CD4-positive, alpha-beta T cell treated with Interleukin-10 for 1 hour (primary cell): ENCODE measurements at places on chromosomes 6 and 20.

DNA sequence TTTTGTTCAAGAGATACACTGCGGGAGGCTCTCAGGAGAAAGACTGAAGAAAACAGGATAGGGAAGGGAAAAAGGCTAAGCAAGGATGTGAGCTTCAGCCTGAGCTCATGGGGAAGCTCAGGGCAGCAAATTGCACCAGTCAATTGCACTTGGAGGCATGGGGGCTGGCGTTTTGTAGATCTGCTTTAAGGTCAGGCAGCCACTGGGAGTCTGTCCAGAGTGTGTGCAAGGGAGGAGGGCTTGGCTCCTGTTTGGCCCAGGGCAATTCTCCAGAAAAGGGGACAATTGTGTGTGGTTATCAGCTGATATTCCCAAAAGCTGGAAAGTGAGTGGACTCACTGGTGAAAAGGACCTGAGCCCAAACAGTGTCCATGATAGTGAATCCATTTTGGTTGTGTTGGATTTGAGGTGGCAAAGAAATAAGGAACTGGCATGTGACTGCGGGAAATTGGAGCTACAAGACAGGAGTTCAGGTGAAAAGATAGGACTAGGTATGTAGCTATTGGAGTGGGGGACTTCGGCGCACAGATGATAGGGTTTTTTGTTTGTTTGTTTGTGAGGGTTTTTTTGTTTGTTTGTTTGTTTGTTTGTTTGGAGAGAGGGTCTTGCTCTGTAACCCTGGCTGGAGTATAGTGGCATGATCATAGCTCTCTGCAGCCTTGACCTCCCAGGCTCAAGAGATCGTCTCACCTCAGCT, 22.3 kb upstream of the IER3 start:
- no peak for DNase-seq

GRCh38 chr6:24069526-24069925, 56.5 kb upstream of the NRSN1 start:
- no peak for DNase-seq

DNA sequence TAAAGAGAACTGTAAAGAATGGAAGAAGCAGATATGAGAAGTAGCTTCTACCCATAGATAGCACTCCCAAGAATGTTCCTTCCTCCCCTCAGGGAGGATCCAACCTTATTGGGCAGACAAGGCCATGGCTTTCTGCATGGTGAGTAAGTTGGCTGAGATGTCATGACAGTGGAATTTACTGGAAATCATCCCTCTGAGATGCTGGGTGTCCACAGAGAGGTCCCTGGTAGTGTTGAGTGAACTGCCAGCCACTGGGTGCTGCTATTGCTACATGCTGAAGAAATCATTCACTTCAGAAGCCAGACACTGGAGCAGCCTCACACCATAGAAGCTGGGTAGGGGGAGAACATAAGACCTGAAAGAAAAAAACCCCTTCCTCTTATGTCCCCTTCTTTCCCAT, 46.4 kb upstream of the FERMT1 start:
- DNase-seq: no peak

DNA sequence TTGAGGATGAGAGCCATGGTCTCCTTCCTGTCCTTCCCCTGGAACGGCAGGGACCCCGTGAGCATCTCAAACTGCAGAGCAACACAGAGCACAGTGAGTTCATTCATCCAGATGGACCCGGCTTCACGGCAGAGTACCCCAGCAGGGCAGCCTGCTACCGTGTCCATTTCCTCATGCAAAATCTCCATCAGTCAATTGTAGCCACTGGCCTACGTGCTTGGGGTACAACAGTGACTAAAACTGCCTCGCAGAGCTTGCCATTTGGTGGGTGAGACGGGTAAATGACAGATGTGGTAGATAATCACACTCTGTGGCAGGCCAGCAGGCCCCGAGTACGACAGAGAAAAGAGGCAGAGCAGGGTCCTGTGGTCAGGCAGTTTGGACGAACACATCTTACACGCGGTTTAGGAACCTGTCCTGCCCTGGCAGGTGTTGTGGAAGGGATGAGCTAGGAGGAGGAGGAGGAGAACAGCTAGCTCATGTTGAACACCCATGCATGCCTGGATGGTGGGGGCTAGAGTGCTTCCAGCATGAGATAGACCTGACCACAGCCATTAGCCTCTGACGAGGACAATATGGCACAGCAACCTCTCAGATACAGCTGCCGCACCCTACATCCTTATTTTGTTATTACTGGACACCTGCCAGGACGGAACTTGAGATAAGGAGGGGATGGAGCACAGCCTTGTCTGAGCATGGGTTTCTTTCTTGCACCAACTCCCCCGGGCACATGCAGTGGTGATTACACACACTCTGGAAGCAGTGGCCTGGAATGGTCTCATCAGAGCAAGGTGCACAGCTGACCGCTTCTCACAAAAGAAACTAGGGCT, 95.6 kb downstream of the RAMACL start:
- no peak for DNase-seq

DNA sequence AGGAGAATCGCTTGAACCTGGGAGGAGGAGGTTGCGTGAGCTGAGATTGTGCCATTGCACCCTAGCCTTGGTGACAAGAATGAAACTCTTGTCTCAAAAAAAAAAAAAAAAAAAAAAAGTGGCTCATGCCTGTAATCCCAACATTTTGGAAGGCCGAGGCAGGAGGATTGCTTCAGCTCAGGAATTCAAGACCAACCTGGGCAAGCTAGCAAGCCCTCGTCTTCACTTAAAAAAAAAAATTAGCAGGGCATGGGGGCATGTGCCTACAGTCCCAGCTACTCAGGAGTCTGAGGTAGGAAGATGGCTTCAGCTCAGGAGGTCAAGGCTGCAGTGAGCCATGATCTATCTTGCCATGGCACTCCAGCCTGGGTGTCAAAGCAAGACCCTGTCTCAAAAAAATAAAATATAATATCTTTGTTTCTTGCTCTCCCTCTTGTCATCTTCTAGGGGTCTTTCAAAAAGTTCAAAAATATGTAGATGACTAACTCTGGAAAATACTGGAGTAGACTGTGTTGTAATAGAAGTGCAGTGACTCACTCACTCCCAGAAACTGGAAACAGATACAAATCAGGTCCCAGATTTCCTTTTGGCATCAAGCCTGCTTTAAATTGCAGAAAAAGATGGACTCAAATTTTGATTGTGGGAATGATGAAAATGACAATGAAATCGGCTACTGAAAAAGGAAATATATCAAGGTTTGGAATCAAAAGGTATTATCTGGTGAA, 2.8 kb upstream of the GINM1 start:
- DNase-seq: no peak
